HFF-Myc (cell line): ENCODE measurements at places on chromosomes 5 and 9.

- DNase-seq: no peak
Observed at GRCh38 chr5:106825374-106825773, 845.4 kb downstream of the EFNA5 start.

- no peak for DNase-seq
Observed at GRCh38 chr9:2907411-2907810, 63.5 kb upstream of the PUM3 start.

DNA sequence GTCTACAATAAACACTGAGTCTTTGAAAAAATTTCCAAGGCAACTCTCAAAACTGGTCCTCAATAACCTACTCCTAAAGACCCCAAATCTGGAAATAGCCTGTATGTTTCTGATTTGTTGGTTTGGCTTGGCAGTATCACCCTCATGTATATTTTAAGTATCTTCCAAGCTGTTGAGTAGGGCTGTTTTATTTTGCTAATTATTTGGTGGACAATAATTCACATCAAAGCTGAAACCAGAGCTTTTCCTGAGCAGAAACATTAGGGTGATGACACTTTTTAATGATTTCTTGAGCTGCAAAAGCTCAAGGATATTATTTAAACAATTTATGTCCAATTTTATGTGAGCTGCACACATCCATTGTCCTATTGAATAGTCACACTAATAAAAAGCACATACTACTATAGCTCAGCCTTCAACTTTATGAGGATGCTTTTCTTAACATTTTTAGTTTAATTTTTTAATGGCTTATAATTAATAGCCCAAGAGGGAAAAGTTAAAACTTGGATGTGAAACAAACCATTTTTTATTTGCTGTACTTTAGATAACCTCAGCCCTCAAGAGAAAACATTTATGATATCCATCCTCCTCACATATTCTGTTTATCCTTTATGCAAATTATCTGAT is 393.1 kb downstream of the TAF11L14 start:
- no peak for DNase-seq

DNA sequence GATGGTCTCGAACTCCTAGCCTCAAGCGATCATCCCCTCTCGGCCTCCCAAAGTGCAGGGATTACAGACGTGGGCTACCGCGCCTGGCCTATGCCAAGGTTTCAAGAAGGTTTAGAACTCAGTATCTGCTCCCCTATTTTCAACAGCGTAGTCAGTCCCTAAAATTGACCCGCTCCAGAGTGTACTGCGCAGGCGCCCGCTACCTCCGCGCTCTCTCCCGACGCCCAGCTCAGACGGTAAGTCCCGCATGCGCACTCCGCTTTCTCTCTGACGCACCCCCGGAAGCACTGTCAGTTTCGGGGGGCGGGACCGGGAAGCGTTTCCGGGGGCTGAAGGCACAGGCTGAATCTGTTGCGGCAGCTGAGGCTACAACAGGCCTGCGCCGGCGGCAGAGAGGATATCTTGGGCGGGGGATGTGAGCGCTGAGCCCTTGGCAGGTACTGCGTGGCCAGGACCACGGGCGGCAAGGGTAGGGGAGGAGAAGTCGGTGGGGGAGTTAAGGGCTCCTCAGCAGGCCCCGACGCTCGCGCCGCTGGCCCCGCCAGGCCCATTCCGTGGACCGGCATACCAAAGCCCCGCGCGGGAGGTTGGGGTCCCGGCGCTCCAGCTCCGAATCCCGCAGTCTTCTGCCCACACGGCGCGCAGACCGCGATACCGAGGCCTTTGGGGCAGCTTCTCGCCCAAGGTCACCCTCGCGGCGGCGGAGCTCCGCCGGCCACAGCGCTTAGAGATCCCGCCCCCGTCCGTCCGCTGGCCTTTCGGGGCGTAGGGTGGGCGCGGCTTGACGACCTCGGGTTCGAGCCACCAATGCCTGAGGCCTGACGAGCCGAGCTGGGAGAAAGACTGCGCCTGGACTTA is at the start of gene ZBTB43:
ZBTB43 (plus strand) TSS at position 345 of the 858 bp plus-strand sequence. CDS start 27,470 bp downstream, outside the sequence.
- peak; percentile 85 for DNase-seq

DNA sequence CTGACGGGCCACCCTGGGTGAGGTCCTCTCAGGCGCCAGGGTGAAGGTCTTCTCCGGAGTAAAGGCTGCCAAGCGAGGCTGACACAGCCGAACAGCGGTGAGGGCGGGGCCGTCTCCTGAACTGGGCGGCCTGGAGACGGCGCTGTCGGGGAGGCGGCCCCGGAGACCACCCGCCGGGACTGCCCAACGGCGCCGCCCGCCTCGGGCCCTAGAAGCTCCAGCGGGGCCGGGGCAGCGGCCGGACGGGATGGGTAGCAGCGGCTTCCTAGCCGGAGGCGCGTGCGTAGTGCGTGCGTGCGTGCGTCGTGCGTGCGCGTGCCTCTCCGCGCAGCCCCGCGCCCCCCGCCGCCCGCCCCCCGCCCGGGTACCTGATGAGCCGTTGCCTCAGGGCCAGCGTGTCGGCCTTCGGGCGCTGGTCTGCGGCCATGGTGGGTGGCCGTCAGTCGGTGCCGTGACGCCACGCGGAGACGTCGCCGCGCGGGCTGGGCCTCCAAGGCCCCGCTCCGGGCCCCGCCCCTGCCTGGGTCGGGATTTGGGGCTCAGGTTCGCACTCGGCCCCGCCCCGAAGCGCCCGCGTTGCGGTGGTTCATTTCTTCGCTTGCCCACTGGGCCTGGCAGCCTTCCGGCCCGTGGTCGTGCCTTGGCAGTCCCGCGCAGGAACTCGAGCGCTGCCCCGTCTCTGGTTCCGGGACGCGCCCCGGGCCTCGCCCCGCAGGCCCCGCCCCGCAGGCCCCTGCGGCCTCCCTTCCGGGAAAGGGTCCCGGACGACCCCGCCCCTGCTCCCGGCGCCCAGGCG is at the start of gene PHYKPL:
PHYKPL (minus strand) TSS at position 679 of the 796 bp plus-strand sequence; CDS start at position 427, 252 bp downstream.
- DNase-seq: no peak
